ENCODE measurements at places on chromosomes 7 and 10. TPM values are rescaled to one million over a fixed set of nuclear protein-coding genes. Genes with fewer than 3 reads are reported as not detected.

- DNase-seq = no peak
- no peaks in the 10 kb centered on the region for H3K4me1 ChIP-seq
- no peak overlapping the region for H3K27ac ChIP-seq
- no peaks in the 10 kb centered on the region for H3K27me3 ChIP-seq
Measured at GRCh38 chr7:158723266-158723665, 18.7 kb upstream of the NCAPG2 start.

DNA sequence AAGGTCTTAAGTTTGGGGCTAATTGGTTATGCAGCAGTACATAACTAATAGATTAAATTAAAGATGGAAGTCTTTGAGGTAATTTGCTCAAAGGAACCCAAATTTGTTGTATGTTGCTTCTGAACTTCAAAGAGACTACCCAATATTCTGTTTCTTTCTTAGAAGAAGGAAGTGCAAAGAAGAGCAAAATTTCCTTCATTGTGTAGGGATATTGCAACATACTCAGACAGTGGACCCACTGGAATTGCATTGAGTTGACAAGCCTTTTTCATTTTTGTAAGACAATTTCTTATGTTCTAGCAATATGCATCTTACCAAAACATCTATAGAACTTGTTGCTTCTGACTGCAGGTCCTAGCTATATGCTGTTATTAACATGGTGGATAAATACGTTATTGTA, 527.8 kb downstream of the SH2D4B start:
- H3K27me3 ChIP-seq = no peaks in the 10 kb centered on the region
- DNase-seq = no peak
- no peak overlapping the region for H3K27ac ChIP-seq

RFC2 gene
- total RNA-seq = 37.7 TPM

- DNase-seq = no peak
- H3K27me3 ChIP-seq = no peaks in the 10 kb centered on the region
- no peak overlapping the region for H3K4me3 ChIP-seq
Measured at GRCh38 chr7:32900433-32900995, 9.0 kb upstream of the KBTBD2 start.

CASP2 gene
- total RNA-seq = 13.7 TPM

SYNPO2L gene
- not detected for total RNA-seq

GRCh38 chr10:84008878-84009277, 130.4 kb upstream of the GHITM start:
- H3K27me3 ChIP-seq = no peaks in the 10 kb centered on the region
- H3K27ac ChIP-seq = no peak overlapping the region
- DNase-seq = no peak
- no peak overlapping the region for H3K4me3 ChIP-seq

Data from ascending aorta (tissue), 2 donors.